ENCODE measurements at places on chromosomes 4 and X. TPM values are rescaled to one million over a fixed set of nuclear protein-coding genes. Genes with fewer than 3 reads are reported as not detected.

The GPRASP1 gene
- 4.0 TPM for total RNA-seq

The TMEM150C gene
- not detected for total RNA-seq

DNA sequence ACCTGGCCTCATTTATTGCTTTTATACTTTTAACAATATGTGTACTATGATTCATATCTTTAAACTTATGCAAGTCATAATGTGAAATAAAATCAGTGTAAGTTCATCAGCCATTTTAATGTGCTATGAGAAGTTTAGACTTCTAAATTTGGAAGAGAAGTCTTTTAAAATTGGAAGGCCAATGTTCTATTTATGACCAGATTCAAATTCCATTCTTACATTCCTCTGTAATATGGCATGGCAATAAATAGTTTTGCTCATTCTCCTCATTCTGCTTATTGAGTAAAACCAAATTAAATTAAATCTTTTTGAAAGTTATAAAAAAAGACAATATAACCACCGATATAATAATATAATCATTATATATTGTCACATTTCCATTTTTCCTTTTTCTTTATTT is 126.2 kb downstream of the SORBS2 start:
- no peak for DNase-seq
- no peak overlapping the region for H3K27ac ChIP-seq
- H3K36me3 ChIP-seq: no peaks in the 10 kb centered on the region

DNA sequence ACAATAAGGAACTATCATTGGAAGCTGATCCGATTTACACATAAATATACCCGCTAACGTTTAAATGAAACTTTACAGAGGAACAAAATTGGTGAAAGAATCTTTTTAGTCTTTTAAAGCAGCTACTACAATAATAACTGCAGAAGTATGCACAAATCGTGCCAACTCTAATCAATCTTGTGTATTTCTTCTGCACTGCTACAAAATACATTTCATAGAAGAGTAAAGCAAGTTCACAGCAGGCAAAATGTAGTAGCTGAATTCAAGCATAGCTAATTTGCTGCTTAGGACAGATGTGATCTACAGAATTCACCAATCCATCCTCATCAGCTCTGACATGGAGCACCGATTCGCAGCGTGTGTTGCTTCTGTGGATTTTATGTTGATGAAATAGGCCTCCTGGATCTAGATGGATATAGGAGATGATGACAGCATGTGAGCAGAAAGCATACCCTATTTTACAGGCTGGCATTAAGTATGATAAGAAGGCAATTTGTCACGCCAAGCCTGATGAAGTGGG is 367.3 kb upstream of the FGF13 start:
- no peak for DNase-seq
- no peak overlapping the region for H3K4me3 ChIP-seq
- H3K27me3 ChIP-seq: no peaks in the 10 kb centered on the region

DNA sequence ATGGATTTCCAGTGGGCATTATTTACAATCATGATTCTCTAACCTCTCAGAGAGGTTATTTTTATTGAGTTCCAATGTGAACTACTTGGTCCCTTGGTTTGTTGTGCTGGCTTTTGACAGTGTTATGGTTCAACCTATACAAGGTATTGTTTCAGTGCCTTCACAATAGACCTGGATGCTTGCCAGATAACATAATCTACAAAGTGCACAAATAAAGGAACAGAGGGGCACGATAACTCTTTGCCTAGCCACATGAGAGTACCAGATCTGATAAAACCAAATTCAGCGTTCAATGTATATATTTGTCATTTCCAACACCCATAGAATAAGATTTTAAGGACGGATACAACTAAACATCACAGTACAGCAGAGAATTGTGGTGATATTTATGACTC is 120.8 kb downstream of the RASL11B start:
- no peak overlapping the region for H3K4me3 ChIP-seq
- no peak for DNase-seq
- no peaks in the 10 kb centered on the region for H3K27me3 ChIP-seq
- peaks cover 1% of the 10 kb centered on the region for H3K36me3 ChIP-seq
- H3K27ac ChIP-seq: no peak overlapping the region

GRCh38 chr4:833156-833555 is 7.2 kb upstream of the CPLX1 start:
- H3K4me3 ChIP-seq: no peak overlapping the region
- no peak overlapping the region for H3K27ac ChIP-seq
- peak; percentile 17 for DNase-seq

The PPEF1 gene
- 0.30 TPM for total RNA-seq

GRCh38 chrX:15749642-15750610 is 11.9 kb downstream of the CA5B start:
- peaks cover 2% of the 10 kb centered on the region for H3K36me3 ChIP-seq
- H3K27ac ChIP-seq: peak overlapping the region; percentile 92
- peak; percentile 31 for DNase-seq
- H3K27me3 ChIP-seq: no peaks in the 10 kb centered on the region
- H3K4me1 ChIP-seq: peaks cover 68% of the 10 kb centered on the region

DNA sequence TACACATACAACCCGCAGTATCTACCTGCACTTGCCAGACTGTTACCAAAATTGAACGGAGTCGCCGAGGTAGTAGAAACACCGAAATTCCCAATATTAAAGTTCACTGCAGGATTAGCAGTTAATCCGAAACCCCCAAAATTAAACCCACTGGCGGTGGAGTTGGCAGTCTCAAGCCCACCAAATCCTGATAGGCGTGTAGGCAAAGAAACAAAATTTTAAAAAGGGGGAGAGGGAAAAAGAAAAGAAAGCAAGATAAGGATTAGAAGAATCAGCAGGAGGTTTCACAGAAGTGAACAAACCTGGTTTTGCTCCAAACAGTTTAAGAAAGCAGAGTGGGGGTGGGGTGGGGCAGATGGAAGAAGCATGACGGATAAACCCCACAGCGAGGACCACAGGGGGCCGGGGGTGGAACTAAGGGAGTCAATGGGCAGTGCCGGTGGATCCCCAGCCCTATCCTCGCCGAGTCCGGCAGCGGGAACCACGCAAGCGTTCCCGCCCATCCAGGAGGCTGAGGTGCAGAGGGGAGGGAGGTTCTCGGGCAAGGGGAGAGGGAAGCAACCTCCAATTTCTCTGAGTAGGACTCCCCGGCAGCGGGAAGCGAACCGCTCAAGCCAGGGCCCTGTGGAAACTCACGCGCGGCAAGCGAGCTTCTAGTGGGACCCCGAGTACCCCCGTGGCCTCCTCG is 599 bp downstream of the NUP54 start:
- peak overlapping the region; percentile 97 for H3K27ac ChIP-seq
- peak; percentile 50 for DNase-seq
- H3K36me3 ChIP-seq: peaks cover 14% of the 10 kb centered on the region
- H3K4me1 ChIP-seq: peaks cover 27% of the 10 kb centered on the region
- no peaks in the 10 kb centered on the region for H3K27me3 ChIP-seq

- H3K4me3 ChIP-seq: no peak overlapping the region
- H3K27ac ChIP-seq: no peak overlapping the region
- H3K36me3 ChIP-seq: no peaks in the 10 kb centered on the region
- no peaks in the 10 kb centered on the region for H3K27me3 ChIP-seq
- H3K4me1 ChIP-seq: no peaks in the 10 kb centered on the region
These were observed 295.7 kb downstream of the GPAT3 start for GRCh38 chr4:83831588-83831987.

The CDX4 gene
- not detected for total RNA-seq

GRCh38 chr4:181520790-181521189 is 722.4 kb upstream of the TENM3 start:
- H3K36me3 ChIP-seq: no peaks in the 10 kb centered on the region
- H3K27ac ChIP-seq: no peak overlapping the region
- no peak overlapping the region for H3K4me3 ChIP-seq
- H3K27me3 ChIP-seq: no peaks in the 10 kb centered on the region

The CPE gene
- total RNA-seq: not detected

DNA sequence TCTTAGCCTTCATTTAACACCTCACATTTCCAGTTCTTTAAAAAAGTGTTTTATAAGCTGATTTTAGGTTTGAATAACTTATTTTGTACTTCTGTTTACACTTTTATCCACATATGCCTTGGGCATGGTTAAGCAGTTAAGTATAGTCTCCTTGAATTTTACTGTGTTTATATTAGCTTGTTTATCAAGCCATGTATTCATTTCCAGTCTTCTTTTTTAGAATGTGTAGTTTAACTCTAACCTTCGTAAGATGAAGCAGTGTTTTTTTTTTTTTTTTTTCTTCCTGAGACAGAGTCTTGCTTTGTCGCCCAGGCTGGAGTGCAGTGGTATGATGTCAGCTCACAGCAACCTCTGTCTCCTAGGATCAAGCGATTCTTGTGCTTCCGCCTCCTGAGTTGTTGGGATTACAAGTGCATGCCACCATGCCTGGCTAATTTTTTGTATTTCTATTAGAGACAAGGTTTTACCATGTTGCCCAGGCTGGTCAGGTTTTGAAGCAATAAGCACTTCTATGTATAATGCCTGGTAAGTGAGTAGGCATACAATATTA is 42.5 kb downstream of the BMP2K start:
- no peaks in the 10 kb centered on the region for H3K27me3 ChIP-seq
- H3K36me3 ChIP-seq: peaks cover 3% of the 10 kb centered on the region
- H3K4me1 ChIP-seq: peaks cover 8% of the 10 kb centered on the region
- DNase-seq: no peak

DNA sequence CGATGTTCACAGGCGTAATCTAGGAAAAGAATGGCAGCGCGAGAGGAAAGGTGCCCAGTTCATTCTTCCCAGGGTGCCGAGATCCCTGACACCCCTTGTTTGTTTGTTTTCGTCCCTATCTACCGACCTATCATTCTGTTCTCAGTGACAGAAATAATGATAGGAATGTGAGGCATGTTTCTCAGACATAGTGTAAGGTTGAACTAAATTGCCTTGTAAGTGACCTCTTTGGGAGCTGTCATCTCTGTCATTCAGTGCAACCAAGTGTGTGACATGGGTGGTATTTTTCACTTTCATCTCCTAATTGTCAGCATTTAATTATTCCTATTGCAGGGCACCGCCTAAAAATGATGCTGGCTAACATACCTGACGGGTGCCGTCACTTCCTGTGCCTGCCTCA is 24.4 kb downstream of the CLDN22 start:
- no peaks in the 10 kb centered on the region for H3K4me1 ChIP-seq
- no peak for DNase-seq
- H3K4me3 ChIP-seq: no peak overlapping the region
- no peaks in the 10 kb centered on the region for H3K27me3 ChIP-seq
- no peak overlapping the region for H3K27ac ChIP-seq

- H3K36me3 ChIP-seq: no peaks in the 10 kb centered on the region
- H3K4me3 ChIP-seq: no peak overlapping the region
- no peak for DNase-seq
- H3K4me1 ChIP-seq: no peaks in the 10 kb centered on the region
- H3K27ac ChIP-seq: no peak overlapping the region
- H3K27me3 ChIP-seq: no peaks in the 10 kb centered on the region
These were observed 390.1 kb downstream of the PDGFC start for GRCh38 chr4:156581282-156582063.

- no peak overlapping the region for H3K27ac ChIP-seq
- peaks cover 37% of the 10 kb centered on the region for H3K4me1 ChIP-seq
- no peak overlapping the region for H3K4me3 ChIP-seq
These were observed 104.1 kb downstream of the FBXW7 start for GRCh38 chr4:152431784-152432183.

GRCh38 chr4:79977131-79977840 is 95.7 kb downstream of the ANTXR2 start:
- H3K27me3 ChIP-seq: no peaks in the 10 kb centered on the region
- peaks cover 2% of the 10 kb centered on the region for H3K4me1 ChIP-seq
- no peak for DNase-seq
- H3K27ac ChIP-seq: no peak overlapping the region
- no peak overlapping the region for H3K4me3 ChIP-seq

GRCh38 chrX:148416142-148416541 is 84.3 kb upstream of the AFF2 start:
- peaks cover 15% of the 10 kb centered on the region for H3K4me1 ChIP-seq
- H3K36me3 ChIP-seq: no peaks in the 10 kb centered on the region
- no peak overlapping the region for H3K4me3 ChIP-seq
- no peaks in the 10 kb centered on the region for H3K27me3 ChIP-seq
- DNase-seq: no peak

DNA sequence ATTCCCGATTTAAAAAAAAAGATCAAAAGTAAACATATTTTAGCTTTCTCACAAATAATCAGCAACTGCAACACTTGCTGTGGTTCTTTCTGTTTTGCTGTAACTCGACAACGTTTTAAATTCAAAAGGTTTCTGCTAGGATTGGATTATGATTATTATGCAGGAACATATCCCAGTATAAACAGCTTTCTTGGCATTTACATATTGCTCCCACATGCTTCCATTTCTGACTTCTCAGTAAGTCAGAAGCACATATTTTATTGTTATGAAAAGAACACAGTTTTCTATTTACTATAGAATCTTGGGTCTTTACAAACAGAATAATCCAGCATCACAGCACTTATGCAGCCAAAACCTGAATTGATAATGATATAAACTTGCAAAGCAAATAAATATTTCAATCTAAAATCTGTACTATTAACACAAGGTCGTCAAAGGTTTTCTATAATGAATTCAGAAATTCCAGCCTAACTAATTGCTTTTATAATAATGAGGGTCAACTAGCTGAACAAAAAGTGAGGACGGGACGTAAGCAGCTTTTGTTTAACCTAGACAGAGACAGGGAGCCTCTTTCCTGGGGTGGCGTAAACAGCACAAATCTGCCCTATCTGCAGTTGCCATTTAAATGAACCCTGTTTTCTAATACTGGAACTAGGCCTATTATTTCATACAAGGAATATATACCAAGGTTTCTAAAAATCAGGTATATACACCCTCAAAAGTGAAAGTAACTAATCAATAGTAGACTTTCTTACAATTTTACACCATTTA is 9.8 kb upstream of the PCDH18 start:
- H3K4me1 ChIP-seq: no peaks in the 10 kb centered on the region
- H3K27ac ChIP-seq: no peak overlapping the region
- no peaks in the 10 kb centered on the region for H3K36me3 ChIP-seq
- H3K4me3 ChIP-seq: no peak overlapping the region
- DNase-seq: no peak

The CTAG2 gene
- not detected for total RNA-seq

DNA sequence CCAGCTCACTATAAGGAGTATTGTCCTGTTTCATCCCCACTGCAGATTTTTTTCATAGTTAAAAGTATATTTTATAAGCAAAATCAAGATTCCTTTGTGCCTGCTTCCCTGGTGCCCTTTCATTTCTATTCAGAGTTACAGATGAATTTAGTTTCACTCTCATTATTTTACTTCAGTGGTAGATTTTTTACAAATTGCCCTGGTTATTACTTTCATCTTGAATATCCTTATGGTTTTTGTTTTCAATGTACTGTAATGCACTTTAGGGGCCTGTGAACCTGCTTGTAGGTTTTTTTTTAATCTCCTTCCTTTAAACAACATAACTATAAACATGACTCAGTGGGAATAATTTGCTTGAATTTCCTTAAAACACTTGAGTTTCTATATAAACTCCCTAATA is 126.8 kb downstream of the GPR143 start:
- no peak overlapping the region for H3K4me3 ChIP-seq
- DNase-seq: no peak
- peaks cover 38% of the 10 kb centered on the region for H3K4me1 ChIP-seq
- no peaks in the 10 kb centered on the region for H3K27me3 ChIP-seq
- no peak overlapping the region for H3K27ac ChIP-seq
- H3K36me3 ChIP-seq: peaks cover 3% of the 10 kb centered on the region

The CLIC2 gene
- 0.27 TPM for total RNA-seq

The KLHL13 gene
- total RNA-seq: 1.5 TPM

Data from activated naive CD4-positive, alpha-beta T cell treated with anti-CD3 and anti-CD28 coated beads for 36 hours (primary cell).